HEK293T (cell line): ENCODE measurements at places on chromosomes 7 and 10.

DNA sequence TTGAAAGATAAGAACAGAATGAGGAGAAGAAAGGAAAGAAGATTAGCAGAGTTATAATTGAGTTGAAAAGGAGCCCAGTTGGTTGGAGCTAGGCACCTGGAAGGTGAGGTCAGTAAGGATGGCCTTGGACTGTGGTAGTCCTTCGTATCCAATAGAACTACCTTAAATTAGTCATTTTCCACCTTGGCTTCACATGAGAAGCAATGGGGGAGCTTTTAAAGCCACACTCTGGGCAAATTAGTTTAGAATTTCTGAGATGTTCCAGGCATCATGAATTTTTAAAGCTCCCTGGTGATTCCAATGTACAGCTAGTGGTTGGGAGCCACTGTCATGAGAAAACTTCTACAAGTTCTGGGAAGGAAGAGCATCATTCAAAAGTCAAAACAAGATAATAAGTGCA is 27.3 kb upstream of the CYP3A5 start:
- no peak for DNase-seq

- no peak for DNase-seq
Observed at GRCh38 chr10:59913547-59914237, 7.3 kb upstream of the CCDC6 start.

DNA sequence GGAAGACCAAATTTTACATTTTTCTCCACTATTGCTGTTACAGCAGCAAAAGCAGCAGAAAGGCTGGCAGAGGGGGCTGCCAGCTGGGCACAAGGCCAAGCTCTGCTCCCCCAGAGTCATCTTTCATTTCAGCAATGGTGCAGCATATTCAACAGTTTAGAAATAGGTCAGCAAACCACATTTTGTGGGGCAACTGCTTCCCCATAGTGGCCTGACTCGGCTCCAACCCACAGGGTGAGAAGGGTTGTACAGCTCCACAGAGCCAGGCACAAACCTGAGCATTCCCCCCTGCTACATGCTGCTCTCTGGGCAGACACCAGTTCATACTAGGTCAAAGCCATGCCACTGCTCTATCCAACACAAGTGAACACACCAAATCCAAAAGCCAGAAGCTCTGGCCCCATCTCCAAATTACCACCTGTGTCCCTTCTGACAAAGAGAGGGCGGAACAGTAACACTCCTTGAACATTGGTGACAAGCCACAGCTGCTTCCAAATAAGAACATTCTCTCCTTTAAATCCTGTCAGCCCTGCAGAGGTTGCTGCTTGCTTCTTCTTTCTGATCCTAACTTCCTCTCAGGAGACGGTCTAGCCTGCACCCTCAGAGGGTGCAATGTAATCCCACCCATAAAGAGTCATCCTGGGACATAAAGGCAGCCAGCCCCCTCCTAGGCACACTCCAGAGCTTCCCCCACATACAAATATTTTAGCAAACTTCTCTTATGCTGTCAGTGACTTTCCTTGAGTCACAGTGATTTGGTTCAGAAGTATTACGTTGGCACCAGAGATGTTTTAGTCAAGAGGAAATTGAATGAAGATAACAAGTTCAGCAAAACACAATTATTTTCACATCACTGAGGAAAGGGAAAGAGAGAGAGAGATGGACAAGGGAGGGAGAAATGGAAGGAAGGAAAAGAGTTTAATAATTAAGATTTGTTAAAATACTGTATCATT is 39.0 kb upstream of the SLIT1 start:
- no peak for DNase-seq

DNA sequence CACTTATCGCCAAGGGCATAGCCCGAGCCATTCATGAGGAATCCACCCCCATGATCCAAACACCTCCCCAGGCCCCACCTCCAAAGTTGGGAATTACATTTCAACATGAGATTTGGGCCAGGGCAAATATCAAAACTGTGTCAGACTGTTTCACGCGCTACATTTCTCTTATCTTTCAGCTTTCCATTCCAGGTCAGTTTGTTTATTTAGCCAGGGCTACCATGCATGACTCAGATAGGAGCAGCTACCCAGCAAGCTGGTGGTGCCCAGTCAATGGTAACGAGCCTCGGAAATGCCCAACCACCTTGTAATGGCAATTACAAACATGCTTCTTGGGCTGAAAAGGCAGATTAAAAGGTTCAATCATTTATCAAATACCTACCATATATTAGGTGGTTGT is 43.6 kb upstream of the BAMBI start:
- DNase-seq, result no peak

- no peak for DNase-seq
Observed at GRCh38 chr10:61452655-61453641, at the start of gene TMEM26. Gene TMEM26 (minus strand): TSS chr10:61453381. CDS start chr10:61453081, 300 bp downstream.

- no peak for DNase-seq
Observed at GRCh38 chr7:157693071-157693520, 356.3 kb downstream of the DNAJB6 start.

- DNase-seq, result no peak
Observed at GRCh38 chr7:5525271-5526099, 101.9 kb upstream of the TNRC18 start.

GRCh38 chr10:15324611-15325010 is 46.5 kb downstream of the FAM171A1 start:
- no peak for DNase-seq

DNA sequence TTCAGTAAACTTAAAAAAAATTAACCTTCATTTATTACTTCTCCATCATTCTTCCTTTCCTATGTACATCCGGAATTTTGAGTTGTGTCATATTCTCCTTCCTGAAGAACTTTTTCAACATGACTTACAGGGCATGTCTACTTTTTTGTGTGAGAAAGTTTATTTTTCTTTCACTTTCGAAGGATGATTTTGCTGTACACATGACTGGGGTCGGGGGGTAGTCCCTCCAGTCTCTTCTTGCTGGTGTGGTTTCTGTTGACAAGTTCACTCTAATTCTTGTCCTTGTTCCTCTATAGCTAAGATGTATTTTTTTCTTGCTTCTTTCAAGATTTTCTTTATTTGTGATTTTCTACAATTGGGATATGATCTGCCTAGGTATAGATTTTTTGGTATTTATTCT is 55.8 kb downstream of the INPP5A start:
- no peak for DNase-seq

DNA sequence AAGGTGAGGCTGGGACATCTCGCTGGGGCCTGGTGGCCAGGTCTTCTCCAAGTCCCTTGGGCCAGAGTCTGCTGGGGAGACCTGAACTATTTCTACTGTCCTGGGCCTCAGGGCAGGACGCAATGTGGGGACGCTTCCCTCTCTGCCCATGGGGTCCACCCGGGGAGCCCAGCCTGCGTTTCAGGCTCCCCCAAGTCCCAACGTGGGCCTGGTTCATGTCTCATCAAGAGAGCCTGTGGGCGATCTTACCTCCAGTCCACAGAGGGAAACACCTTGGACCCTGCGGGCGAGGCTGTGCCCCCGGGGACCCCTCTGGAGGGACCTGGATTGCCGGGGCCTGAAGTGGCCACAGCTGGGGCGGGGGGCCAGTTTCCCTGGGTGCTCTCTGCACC is 91.7 kb downstream of the DNAJB6 start:
- DNase-seq, result no peak

GRCh38 chr10:3961082-3961481 is 176.1 kb upstream of the KLF6 start:
- no peak for DNase-seq

DNA sequence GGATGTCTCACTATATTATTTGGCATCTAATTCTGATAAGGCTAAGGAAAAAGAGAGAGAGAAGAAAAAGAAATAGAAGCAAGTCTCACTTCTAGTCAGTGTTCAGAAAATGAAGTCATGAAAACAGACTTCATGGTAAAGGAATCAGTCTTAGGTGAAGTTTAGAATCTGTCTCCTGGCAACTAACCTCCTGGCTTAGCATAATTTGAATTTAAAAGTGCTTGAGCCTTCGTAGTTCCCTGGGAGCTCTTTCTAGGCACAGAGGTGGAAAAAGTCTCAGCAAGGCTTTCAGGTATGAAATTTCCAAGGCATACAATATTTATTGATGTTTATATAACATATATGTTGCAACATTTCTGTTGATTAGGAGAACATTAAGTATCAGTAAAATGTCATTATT is 10.4 kb downstream of the CHRM2 start:
- DNase-seq, result no peak

- no peak for DNase-seq
Observed at GRCh38 chr10:86085686-86086085, 280.9 kb downstream of the GRID1 start.

DNA sequence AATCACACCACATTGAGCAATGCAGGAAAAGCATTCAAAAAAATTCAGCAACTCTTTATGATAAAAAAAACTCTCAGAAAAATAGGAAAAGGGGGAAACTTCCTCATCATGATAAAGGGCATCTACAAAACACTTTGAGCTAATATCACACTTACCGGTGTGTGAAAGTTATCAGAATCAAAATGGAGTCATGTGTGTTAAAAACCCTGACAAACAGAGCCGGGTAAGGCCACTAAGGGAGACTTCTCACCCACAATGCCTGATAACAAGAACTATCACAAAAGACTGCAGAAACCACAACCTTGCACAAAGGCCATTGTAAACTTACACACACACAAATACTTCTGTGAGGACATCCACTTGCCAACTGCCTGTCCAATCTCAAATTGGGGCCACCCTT is 34.8 kb upstream of the SMARCD3 start:
- DNase-seq, result no peak

- no peak for DNase-seq
Observed at GRCh38 chr7:27263781-27264180, 21.2 kb downstream of the EVX1 start.

GRCh38 chr7:50497968-50498367 is 47.8 kb upstream of the FIGNL1 start:
- DNase-seq, result no peak

DNA sequence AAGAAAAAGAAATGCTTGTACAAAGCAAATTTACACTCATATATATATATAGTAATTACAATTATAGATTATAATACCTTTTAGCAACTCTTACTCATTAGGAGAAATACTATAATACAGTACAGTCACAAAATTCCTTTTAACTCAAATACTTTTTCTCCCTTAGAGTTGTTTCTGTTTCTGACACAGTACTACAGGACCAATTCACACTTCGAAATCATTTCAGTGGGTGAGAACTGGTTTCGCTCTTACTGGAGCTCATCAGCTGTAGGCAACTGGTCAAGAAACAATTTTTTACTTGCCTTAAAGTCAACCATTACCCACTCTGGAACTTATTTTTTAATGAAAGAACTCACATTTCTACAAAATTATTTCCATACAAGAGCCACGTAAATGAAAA is 6.0 kb downstream of the CCDC186 start:
- DNase-seq, result no peak

DNA sequence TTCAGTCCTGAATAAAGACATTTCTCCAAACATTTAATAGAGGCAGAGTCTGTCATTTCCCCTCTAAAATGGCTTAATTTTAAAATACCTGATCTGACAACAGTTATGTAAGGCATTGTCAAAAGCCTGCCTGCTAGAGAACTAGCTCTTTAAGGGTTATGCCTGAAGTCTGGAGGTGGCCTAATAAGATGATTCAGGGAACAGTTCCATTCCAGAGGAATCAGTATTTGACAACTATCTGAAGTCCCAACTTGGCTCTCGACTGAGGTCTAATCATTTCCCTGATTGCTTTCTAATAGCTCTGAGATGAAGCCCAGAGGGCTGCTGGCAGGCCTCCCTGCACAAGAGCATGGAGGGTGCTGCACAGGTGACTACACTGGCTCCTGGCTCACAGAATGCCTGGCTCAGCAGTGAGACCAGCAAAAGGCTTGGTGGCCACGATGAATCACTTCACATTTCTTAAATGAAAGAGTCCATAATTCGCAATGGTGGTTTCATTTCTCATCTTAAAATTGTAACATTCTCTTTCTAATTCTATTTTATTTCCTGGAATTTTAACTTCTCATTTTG is 509.6 kb upstream of the POM121L12 start:
- DNase-seq, result no peak
